ENCODE measurements at places on chromosomes 4 and X.

DNA sequence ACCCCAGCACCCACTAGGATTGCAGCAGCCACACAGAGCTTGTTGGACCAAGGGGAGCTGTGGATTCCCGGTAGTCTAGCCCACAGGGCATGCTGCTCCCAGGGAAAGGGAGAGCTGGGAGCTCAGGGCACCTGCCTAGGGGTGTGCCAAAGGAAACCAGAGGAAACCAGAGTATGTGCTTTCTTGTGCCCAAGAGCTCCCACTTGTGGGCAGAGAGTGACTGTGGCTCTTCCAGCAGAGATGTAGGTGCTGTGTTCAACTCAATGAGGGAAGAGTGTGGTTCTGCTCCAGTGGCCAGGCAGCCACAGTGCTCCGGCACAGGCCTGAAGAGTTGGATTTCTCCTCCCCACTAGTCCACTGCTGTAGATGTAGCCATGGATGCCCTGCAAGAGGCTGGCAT, 1050.0 kb upstream of the INTU start:
- no peak for DNase-seq

DNA sequence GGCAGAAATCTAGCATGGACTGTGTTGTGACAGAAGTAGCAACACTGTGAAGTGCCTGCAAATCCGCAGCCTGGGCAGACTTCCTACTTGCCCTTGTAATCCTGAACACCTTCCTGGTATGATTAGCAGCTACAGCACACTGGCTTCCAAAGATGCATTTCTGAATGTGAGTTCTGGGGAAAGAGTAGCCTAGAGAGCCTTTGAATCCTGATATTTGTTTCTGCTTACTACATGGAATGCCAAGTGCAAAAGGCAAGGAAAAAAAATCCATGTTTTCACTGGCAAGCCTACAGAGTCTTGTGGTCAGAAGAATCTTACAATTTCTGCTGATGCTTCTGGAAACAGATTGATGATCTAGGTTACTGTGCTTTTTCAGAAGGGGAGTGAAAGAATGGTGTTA, 223.7 kb downstream of the COL25A1 start:
- no peak for DNase-seq

- DNase-seq: no peak
These were observed at the start of gene IBSP for GRCh38 chr4:87799301-87800113. Gene IBSP (plus strand): TSS chr4:87799554. CDS start chr4:87802362, 2,808 bp downstream.

- DNase-seq: no peak
These were observed 27.1 kb downstream of the IGFBP7 start for GRCh38 chr4:57083090-57083489.

- DNase-seq: peak; percentile 98
These were observed 1.6 kb upstream of the LNX1 start for GRCh38 chr4:53592686-53593501.

- peak; percentile 22 for DNase-seq
These were observed 5.5 kb downstream of the INPP4B start for GRCh38 chr4:142840516-142841123.

DNA sequence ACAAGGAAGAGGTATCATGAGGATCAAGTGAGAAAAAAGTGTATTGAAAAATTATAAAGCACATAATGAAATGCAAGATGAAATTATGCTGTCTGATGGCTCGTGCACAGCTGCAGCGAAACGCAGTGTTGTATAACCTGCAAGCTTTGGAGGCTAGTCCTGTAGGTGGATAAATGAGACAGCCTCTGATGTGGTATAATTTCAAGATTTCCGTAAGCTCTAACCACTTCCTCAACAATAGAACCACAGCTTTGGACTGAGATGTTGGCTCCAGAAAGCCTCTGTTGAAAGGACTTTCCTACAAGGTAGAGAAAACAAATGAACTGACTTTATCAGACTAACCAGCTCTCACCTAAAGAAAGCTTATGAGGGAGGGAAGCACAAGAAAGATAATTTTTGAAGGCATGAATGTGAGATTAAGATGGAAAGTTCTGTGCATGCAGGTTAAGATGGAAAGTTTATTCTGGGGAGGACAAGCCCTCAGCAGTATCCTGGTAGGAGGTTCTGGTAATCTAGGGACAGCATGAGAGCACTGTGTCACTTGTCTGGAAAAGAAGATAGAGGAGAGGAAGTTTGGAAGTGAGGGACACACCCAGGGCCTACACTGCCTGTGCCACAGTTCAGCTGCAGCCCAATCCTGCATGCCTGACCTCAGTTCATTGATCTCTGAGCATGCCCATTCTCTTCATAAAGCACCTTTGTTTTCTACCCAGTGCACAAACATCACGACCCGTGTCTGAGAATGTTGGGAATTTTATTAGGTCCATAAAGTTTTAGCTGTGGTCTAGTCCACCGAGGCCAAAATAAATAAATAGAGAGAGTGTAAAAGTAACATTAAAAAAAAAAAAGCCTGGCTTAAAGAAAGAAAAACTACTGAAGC, 161.5 kb upstream of the SFRP2 start:
- no peak for DNase-seq

DNA sequence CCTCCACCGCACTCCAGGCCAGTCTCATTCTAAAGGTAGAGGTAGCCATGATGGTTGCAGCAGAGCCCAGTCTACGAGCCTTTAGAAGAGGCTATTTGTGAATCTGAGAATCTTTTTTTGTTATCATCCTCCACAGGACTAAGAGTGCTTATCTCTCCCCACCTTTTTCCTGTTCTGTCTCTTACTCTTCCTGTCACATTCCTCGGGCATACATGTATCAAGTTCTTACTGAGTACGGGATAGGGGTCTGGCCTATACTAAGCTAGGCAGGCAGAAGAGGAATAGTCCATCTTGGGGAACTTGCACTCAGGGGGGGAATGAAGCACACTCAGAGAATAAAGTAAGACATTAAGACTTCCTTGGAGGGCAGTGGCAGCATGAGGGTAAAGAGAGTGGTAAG, 25.7 kb downstream of the LAS1L start:
- DNase-seq: no peak

Measured in NCI-H510A treated with DMSO at 0.1 percent for 48 hours (cell line).